NCI-H1105 (cell line): ENCODE measurements at places on chromosomes 1 and 21.

GRCh38 chr1:160702100-160702499 is 9.5 kb downstream of the CD48 start:
- no peak for DNase-seq

GRCh38 chr1:117928881-117929342 is 509 bp downstream of the GDAP2 start:
- DNase-seq: peak; percentile 21

GRCh38 chr1:113977906-113978305 is 1.4 kb upstream of the OLFML3 start:
- no peak for DNase-seq

DNA sequence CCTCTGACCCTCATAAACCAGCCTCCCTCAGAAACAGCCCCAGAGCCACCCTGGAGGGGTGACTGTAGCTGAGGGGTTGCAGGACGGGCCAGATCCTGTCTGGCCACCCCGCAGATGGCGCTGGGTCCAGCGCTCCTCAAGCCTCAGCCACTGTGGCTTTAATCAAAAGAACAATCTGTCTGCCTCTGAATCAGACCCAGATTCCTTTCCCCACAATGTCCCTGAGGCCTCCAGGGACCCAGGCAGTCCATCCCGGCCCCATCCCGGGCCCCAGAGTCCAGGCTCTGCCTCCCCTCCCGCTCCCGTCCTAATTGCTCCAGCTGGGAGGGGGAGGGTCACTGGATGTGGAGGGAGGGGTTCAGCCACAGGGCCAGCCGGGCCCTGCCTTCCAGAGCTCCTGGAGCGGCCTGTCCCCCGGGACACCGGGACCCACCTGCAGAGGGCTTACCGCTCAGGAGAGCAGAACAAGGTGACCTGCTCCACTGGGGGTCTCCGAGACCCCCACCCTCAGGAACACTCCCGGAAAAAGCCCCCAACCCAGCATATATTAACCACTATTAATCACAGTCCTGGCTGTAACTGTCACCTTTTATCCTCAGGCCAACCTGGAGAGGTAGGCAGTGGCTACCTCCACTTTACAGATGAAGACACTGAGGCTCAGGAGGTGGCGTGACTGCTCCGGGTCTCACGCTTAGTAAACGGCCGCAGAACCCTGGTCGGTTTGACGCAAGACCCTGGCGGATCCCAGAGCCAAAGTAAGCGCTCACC is 836 bp upstream of the FBLIM1 start:
- DNase-seq: no peak

DNA sequence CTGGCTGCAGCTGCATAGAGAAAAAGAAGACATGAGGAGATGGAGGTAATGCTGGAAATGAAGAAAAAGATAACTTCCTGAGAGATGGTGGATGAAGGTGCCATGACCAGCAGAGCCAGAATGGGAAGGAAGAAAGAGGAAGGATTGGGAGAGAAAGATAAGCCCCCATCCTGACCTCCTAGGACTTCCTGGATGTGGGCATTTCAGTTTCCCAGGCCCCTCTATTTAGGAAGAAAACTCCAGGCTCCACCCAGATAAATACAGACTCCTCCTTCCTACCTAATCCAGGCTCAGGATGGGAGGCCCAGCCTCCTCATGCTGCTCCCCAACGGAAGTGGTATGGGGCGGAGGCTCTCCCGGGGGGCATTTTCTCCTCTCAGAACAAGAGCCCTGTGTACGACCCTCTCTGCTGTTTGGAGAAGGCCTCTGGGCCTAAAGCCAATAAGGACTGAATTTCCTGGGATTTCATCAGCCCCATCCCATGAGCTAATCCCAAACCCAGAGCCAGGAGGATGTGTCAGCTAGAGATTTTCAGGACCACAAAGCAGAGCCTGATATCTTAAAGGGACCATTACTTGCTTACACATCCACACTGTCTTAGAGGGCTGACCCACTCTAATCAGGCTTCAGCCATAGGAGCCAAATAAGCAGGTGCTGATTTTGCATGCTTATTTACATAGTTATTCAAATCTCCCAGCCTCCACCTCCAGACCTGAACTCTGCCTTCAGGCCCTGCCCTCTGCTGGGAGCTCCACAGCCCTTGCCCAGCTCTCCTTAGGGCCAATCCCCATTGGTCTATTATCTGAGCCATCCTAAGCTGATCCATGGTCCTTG is 5.1 kb upstream of the ARHGEF2 start:
- DNase-seq: peak; percentile 12

GRCh38 chr1:224558904-224559303 is 57.2 kb upstream of the CNIH3 start:
- no peak for DNase-seq

- DNase-seq: no peak
Observed at GRCh38 chr1:112797224-112797623, 82.1 kb upstream of the PPM1J start.

- no peak for DNase-seq
Observed at GRCh38 chr1:180181996-180182642, 27.4 kb downstream of the QSOX1 start.

GRCh38 chr21:44497703-44498126 is 42.3 kb downstream of the KRTAP10-1 start:
- peak; percentile 72 for DNase-seq

- DNase-seq: no peak
Observed at GRCh38 chr1:2999571-2999970, 21.7 kb upstream of the ACTRT2 start.

DNA sequence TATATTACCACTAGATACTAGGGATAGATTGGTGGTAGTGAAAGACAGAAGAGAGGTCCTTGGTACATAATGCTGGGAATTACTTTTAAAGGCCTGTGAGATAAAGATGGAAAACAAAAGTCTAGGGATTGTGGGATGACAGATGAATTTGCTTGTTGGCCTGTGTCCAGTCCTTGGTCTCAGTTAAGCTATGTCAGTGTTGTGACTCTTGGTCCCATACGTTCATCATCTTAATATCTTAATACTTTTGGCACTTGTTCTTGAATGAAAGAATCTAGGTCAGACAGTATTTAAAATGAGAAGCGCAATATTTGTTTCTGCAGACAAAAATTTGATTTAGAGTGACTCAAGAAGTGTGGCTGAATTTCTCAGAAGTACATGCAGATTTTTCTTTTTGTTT is 7.6 kb downstream of the RPL5 start:
- DNase-seq: no peak

- no peak for DNase-seq
Observed at GRCh38 chr1:39104158-39105060, 78.3 kb downstream of the NDUFS5 start.

GRCh38 chr1:9719978-9720722 is 68.6 kb downstream of the PIK3CD start:
- no peak for DNase-seq

- DNase-seq: no peak
Observed at GRCh38 chr1:116794804-116795481, 40.7 kb downstream of the CD2 start.

DNA sequence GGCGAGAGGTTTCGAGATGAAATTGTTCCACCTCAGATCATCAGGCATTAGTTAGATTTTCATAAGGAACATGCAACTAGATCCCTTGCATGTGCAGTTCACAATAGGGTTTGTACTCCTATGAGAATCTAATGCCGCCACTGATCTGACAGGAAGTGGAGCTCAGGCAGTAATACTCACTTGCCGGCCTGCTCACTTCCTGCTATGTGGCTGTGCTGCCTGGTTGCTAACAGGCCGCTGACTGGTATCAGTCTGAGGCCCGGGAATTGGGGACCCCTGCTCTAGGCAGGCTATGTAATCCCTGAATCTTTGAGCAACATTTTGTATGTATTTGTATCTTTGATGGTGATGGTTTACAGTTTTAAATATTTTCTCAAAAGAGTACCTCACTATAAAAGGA is 32.5 kb downstream of the XKR8 start:
- no peak for DNase-seq
